ENCODE measurements at places on chromosomes 5 and 9.

DNA sequence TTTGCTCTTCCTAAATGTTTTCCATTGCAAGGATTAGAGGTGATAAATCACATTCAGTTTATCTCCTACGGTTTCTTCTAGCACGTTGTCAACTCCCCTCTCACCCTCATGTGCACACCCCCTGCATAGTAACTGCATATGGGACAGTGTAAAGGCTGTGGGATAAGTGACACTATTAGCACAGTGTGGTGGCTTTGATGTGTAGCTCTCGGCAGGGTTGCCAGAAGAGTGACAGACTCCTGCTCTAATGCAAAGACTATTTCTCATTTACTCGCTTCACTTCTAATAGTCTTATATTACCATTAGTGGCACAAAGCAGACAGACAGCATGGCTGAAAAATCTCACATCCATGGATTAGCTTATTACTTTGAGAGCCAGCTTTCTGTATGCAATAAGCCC, 454.6 kb downstream of the CETN3 start:
- DNase-seq = no peak

DNA sequence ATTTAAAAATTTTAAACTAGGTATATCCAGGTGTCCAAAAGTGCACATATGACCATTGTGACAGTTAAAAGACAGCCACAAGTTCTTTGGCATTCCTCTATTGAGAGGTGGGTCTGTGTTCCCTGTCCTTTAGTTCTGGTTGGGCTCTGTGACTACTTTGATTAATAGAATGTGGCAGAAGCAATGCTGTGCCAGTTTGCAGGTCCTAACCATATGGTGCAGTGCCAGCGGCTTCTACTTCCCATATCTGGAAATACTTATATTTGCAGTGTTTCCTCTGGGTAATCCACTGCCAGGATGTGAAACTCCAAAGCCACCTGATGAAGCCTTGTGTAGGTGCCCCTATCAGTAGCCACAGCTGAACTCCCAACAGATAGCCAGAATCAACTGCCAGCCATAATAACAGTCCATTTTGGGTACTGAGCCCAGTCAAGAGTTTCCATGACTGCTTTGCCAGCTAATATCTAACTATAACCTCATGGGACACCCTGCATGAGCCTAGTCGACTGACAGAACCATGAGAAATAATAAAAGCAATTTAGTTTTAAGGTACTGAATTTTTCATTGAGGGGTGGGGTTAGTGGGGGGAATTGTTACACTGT, 361.0 kb upstream of the SEMA6A start:
- no peak for DNase-seq

GRCh38 chr5:15630441-15630840, 130.5 kb downstream of the FBXL7 start:
- DNase-seq = no peak

DNA sequence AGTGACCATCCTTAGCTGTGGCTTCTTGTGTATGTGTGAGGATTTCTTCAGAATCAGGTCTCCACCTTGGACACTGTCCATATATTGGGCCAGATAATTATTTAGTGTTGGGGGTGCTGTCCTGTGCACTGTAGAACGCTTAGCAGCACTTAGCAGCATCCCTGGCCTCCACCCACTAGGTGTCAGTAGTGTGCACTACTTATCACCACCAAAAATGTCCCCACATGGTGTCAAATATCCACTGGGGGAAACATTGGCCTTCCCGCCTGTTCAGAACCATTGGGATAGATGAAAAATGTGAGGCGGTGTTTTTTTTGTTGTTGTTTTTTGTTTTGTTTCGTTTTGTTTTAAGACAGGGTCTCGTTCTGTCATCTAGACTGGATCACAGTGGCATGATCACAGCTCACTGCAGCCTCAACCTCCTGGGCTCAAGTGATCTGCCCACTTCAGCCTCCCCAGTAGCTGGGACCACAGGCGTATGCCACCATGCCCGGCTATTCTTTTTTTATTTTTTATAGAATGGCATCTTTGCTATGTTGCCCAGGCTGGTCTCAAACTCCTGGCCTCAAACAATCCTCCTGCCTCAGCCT, 67.7 kb downstream of the TENT4A start:
- DNase-seq = no peak

- no peak for DNase-seq
These were observed 114.8 kb upstream of the RASA1 start for GRCh38 chr5:87152886-87153285.

- DNase-seq = peak; percentile 85
These were observed at the start of gene MOB3B for GRCh38 chr9:27529316-27530278. MOB3B (minus strand) TSS chr9:27529814; CDS start chr9:27455550, 74,264 bp downstream.

DNA sequence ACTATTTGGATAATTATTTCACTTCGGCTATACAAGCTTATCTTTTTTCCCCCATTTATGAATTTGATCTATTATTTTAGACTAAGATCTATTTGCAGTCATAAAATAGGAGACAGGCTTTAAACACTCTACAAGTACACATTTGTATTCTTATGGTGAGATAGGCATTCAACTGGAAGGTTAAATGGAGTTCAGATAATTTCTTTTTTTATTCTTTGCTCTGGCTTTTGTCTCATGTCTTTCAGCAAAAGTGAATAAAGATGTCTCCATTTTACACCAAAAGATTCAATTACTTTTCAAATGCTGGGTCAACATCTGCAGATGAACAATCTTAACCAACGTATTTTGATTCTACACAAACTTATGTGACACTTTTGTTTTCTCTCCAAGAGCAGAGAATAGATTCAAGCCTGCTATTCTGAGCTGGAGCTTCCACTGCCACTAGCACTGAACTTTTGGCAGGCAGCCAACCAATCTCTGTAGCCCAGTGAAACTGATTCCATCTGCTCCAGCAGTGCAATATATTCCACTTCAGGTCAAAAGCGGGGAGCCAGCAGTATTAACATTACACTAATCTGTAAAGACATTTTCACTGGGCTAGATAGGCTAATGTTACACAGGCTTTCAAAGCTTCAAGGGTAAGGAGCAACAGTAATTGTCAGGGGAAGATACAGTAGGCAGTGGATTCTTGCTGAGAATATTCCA, 452.0 kb upstream of the ZNF608 start:
- peak; percentile 63 for DNase-seq

GRCh38 chr9:94921092-94921471, 194.6 kb downstream of the AOPEP start:
- no peak for DNase-seq

- no peak for DNase-seq
These were observed 162.9 kb downstream of the ZDHHC21 start for GRCh38 chr9:14530366-14530765.

DNA sequence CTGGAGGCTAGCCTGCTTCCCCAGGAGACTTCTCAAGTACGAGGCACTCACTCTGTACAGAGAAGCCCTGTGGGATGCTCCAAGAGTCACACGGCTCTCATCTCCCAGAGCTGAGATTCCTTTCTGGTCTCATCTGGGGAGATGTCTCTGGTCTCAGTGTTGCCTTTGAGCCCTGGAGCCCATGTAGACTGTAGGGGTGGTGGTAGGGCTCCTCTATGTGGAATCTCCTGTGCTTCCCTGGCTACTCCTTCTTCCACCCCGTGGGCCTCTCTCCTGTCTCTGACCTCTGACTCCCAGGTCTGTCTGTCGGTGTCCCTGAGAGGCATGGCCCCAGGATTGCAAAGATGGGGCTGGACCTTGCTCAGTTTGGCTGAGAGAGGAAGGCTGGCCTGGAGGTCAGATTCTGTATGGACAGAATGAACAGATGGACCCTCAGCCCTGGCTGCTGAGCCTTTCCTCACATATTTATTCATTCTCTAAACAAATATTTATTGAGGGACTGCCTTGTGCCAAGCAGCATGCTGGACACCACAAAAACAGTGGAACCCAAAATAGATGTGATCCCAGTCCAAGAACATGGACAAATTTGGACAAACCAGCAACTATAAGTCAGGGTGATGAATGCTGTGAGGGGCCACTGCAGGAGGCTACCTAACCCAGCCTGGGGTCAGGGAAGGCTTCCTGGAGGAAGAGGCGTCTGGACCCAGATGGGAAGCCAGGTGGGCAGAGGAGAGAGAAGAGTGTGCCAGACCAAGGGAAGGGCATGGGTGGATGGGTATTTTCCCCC, 2.6 kb downstream of the CCL19 start:
- DNase-seq = no peak

- no peak for DNase-seq
These were observed 21.5 kb downstream of the SLC6A7 start for GRCh38 chr5:150211156-150212030.

GRCh38 chr9:134051319-134051718, 16.5 kb downstream of the BRD3 start:
- DNase-seq = no peak

- no peak for DNase-seq
These were observed 10.6 kb downstream of the ERP44 start for GRCh38 chr9:100088202-100088601.

GRCh38 chr5:151737431-151737830, 21.0 kb downstream of the ATOX1 start:
- DNase-seq = no peak

DNA sequence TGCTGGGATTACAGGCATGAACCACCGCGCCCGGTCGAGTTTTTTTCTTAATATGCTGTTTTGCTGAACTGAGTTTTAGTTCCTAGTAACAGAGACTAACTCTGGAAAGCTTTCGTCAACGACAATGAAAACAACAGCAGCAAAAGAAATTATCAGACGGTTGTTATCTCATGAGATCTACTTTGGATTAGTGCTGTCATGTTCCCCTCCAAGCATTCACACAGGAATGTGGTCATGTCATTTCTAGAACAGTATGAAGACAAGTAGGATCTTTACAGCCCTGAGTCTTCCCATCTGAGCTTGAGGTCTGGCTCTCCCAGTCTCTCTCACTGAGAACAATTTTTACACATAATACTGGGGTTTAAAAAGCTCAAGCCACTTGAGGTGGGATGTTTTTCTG, 4.0 kb upstream of the ANKRD33B start:
- no peak for DNase-seq

GRCh38 chr5:126267438-126267837, 155.8 kb upstream of the GRAMD2B start:
- no peak for DNase-seq

DNA sequence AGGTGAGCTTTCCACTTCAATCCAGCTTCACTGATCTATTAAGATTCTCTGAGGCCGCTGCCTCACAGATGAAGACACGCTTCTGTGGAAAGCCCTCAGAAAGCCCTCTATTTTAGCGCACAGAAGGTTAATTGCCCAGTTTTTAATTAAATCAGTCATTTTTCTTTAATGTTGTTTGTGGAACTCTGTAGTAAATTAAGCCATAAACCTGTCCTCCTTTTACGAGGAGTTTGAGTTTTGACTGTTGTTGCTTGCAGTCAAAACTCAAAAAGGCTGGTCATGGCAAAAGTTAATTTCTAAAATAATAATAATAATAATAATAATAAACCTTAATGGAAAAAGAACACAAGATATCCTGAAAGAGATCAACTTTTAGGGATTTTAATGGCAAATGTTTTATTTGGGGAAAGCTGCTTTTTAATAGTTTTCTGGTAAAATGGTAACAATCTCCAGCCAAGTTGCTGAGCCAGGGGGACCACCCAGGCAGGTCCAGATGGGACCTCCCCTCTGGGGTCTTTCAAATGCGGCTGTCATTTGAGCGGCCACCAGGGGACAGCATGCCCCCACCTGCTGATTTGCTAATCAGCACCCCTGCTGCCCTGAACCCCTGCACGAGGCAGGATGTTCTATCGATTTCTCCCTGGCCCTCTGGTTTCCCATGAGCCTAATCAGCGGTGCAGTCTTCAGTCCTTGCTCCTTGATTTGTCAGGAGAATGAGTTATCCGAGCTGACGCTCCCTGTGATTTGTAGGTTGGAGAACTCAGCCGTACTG, 247.2 kb downstream of the FSTL4 start:
- no peak for DNase-seq

All from amygdala (tissue), 56 donors.